ENCODE measurements at places on chromosomes 3 and 15. TPM values are rescaled to one million over a fixed set of nuclear protein-coding genes. Genes with fewer than 3 reads are reported as not detected.

GRCh38 chr15:80711886-80712285 is 16.8 kb downstream of the ABHD17C start:
- DNase-seq: no peak

The IL5RA gene
- 8.7 TPM for total RNA-seq

The MAGEL2 gene
- not detected for total RNA-seq

DNA sequence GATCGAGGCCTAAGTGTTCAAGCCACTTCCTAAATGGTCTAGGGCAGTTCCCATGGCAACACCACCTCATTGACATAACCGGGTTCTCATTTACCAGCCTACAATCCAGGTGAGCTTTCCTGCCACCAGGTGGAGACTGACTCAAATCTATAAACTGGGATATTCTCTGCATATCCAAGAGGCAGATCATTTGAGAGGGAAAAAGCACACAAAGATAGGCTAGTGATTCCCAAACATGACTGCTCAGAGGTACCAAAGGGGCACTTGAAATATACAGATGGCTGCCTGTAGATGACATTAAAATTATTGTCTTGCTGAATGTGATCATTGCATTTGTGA is 141.3 kb upstream of the PROK2 start:
- DNase-seq: peak; percentile 35

The SERPINI2 gene
- total RNA-seq: not detected

The GOLGA8G gene
- total RNA-seq: not detected

GRCh38 chr15:97903971-97904572 is 56.4 kb upstream of the ARRDC4 start:
- DNase-seq: no peak

GRCh38 chr3:110697961-110698360 is 373.7 kb upstream of the NECTIN3 start:
- DNase-seq: no peak

- no peak for DNase-seq
Observed at GRCh38 chr3:140234256-140234655, 299.3 kb downstream of the CLSTN2 start.

The INSYN1 gene
- total RNA-seq: not detected

The SKOR1 gene
- total RNA-seq: 2.4 TPM

The MST1R gene
- total RNA-seq: 0.39 TPM

The SPATA12 gene
- total RNA-seq: not detected

DNA sequence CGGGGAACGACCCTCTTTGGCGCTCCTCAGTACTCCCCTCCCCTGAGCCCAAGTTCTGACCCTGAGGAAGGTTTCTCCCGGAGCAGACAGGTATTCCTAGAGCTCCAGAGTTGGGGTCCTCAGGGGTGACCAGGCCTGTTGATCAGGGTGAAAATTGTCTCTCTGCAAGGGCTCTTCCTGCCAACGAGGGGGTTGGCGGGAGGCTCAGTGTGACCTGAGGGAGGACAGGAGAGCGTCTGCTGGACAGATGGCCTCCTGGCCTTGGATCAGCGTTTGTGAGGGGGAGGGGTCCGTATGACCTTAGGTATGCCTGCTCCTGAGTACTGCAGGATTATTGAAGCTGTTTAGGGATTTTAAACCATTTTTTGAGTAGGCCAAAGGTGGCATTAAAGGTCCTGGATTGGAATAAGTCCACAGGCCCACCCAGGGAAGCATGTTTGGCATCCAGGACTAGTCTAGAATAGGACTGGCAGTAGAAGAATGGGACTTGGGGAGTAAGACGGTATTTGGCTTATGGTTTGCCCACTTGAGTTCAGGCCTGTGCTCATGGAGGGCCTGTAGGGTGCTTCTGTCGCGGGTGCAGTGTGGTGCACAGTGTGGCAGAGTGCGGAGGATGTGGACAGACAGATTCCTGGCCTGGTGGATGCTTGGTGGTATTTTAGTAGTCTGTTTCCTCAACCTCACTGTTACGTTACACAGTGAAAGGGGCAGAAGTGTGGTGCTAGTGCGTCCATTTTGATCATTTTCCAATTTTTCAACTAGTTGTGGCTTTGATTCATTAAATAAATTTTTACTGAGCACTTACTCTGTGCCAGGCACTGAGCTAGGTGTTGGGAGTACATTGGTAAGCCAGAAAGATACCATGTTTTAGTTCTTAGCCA is 959 bp downstream of the ZNF592 start:
- peak; percentile 42 for DNase-seq

- DNase-seq: no peak
Observed at GRCh38 chr15:93241696-93242585, 152.9 kb upstream of the RGMA start.
